ENCODE measurements at places on chromosomes 2 and 18.

GRCh38 chr2:129611471-129611870 is 368.0 kb upstream of the RAB6C start:
- DNase-seq: no peak

DNA sequence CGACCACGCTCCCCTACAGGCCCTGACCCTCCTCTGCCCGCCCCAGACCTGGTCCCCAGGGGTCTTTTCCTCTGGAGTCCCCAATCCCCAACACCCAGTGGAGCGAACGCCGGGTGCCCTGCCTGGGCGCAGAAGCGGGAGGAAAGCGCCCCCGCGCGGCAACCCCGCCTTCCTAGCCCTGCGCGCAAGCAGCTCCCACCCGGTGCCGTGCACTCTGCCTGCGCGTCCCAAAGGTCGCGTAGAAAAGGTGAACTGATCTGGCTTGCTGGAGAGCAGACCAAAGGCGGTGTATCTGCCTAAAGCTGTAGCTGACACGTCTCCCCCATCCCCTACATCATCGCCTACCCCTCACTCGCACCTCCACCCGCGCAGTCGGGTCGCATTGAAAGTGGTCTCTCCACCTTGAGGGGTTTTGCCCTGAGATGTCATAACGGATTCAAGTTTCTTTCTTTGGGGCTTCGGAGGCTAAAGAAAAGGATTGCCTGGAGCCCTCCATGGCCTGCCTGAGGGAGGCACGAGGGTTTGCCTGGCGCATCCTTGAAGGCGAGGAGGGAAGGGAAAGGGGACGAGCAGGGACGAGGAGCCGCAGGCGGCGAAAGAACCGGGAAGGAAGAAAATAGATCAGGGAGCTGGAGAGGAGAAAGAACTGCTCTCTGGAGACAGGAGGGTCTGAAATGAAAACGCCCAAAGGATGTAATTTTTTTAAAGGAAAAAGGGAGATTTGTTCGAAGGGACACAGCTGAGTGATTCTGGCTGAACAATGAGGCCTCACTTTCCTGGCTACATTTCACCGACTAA is 5.8 kb downstream of the GAD1 start:
- DNase-seq: no peak

DNA sequence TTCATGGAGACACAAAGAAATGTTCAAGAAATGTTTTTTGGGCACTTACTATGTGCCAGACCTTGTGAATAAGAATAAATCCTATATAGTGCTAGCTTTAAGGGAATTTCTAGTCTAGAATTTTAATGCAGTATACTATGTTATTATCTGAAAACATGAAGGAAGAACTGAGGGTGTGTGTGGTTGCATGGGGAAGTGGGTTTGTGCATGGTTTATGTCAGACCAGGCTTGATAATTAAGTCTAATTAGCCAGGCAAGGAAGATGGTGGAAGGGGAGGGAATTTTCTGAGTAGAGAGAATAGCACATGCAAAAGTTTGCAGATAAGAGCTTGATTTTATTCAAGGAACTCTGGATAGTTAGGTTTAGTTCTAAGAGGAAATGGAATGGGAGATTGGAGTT is 6.5 kb downstream of the RBBP8 start:
- DNase-seq: no peak

DNA sequence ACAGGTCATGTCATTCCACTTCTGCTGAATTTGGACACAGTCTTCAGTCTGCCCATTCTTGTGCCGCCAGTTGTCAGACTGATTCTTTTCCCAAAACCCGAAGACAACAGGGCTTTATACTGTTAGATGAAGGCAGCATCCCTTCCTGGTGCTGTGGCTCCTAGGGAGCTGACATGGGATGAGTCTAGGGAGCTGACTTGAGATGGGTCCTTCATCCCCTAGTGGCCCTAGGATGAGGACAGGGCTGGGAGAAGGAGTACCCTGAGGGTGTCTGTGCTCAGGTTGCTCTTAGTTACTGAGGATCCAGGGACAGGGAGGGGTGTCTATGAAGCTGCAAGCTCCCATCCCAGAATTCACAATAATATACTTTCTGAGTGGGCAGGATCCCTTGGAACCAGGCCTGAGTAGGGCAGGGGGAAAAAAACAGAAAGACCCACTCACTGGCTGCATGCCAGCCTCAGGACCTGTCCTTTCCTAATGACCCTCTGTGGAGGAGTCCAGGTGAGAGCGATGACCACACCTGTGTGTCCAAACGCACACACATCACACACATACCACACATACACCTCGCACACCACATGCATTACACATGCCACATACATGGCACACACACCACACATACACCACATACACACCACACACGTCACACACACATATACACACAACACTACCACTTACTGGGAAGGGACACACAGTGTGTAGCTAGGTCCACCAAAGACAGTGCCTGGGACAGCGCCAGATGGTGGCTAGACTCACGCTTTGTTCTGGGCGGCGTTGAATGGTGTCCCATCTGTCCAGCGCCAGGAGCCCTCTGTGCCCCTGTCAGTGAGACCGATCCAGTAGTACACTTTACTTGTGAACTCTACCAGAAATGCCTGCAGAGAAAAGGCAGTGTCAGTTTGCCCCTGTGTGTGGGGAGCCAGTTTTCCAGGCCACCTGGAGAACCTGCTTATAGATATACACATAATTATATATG is 11.1 kb downstream of the CLEC4F start:
- DNase-seq: no peak

DNA sequence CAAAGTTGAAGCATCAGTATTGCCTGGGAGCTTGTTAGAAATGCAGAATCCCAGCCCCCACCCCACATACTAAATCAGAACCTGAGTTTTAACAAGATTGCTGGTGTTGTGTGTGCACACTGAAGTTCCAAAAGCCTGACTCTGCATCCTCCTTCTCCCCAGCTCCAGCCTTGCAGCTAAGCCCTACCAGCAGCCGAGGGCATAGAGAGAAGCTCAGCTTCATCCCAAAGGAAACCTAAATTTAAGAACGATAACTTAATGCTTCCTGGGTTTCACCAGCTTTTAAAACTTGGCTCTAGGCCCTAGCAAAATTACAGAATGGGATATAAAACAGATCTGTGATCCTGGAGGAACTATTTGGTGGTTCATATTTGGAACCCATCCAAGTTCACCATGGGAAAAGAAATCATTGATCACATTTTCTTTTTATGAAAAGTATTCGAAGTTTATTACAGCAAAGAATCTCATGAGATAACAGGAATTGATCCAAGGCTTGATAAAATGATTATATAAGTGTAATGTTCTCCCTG is 11.1 kb downstream of the SMYD1 start:
- no peak for DNase-seq

DNA sequence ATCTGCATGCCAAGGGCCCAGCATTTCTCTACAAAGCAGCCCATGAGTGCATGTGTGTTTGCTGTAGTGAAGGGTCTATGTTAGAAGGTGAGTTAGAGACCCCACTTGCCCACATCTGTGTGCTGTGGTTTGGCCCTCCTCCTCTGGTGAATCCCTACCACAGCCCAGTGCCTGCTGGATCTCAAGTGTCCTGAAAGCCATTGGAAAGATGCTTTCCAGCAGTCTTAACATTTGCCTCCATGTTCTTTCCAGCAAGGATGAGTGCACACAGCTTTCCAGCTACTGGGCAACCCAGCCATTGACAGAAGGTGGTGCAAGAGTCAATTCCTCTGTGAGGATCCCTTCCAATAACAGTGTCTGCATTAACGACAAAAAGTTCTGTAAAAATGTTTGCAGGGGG is 13.6 kb downstream of the CRIM1 start:
- DNase-seq: no peak

DNA sequence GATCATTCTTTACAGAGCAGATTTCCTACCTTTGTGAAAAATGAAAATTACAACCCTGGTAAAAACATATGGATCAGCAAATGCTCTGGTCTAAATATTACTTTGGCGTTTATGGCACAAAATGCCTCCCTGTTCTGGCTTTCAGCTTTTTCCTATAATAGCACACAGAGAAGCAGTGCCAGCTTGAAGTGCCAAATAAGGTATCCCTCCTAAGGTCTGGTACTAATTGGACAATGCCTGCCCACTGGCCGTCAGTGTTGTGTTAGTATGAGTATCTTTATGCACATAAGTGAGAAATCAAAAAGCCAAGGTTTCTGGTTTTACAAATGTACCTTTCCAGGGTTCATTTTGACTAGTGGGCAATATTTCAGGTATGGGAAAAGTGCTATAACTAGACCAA is 1293.7 kb upstream of the FAM98A start:
- no peak for DNase-seq

- DNase-seq: no peak
Observed at GRCh38 chr18:70046207-70046606, 98.5 kb upstream of the CD226 start.

DNA sequence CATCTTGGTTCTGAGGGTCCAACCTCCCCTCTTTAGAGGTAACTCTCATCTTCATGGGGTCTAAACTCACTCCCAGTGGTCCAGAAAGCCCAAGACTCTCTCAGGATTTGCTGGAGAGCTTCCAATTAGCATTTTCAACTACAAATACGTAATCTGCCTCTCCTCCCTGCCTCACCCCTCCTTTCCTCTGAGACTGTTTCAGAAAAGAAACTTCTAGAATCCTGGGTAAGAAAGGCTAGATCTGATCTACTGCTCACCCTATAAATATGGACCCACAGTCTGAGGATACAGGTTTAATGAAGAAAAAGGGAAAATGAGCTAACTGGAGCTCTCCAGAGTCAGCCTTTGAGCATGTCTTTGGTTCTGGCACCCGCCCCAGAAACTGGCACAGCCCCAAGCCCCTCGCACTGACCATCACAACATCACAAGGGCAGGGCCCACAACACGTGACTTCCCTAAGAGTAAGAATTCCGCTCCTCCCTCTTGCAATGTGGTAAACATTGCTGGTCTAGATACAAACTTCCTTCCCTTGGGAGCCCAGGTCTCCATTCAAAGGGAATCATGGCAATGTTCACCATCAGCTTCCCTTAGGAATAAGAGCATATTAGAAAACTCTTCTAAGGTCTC is 21.7 kb upstream of the IHH start:
- DNase-seq: no peak

DNA sequence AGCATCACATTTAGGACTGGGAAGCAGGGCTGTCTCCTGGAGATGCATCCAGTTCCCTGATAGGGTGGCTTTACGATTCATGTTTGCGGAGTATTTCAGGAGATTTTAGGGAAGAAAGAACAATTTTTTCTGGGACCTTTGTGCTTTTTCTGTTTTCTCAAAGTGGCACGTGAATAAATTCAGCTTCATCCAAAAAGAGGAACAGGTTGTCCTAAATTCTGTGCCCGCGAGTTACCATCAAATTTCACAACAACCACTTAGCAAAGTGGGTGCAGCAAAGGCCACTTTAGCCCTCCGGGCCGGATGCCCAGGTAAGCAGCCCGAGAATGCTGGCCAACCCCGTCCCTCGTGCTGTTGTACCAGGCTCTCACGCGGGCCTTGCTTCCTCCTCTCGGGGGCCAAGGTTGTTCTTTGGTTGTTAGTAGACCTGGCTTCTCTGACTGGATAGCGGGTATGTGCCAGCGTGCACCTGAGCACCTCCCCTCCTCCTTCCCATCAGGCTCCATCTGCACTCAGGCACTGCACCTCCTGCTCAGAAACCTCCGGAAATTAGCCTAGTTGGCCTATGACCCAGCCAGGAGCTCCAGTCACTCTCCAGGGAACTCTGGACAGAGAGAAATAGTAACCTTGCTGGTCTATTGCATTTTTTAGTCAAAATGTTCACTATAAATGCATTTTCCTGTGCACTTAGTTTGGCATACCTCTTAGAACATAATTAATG is 83.0 kb downstream of the CMPK2 start:
- no peak for DNase-seq

DNA sequence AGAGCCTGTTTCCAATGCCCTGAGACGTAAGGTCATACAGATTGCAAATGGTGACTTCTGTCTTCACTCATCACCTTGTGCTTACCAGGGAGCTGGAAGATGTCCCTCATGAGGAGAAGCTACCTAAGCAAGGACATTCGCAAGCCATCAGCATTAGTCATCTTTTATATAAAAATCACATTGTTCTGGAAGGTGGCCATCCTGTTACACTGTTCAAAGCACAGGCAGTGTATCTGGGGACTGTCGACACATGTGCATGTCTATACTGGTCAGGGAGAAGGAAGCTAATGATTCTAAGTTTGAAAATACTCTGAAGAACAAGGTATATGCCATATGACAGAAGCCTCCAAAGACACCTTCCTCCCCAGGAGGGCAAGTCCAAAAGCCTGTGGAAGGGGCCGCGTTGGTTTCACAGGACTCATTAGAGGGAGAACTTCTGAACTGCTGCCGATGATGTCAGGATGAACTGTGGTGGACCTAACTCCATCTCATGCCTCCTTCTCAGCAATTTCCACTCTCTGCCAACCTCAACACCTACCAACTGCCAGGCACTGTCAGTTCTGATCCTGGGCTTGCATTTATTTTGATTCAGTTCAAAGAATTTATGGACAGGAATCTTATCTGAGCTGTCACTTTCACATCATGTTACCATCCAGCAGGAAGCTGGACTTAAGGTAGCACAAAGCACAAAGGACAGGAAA is 39.4 kb downstream of the DNER start:
- no peak for DNase-seq

- peak; percentile 36 for DNase-seq
Observed at GRCh38 chr18:52391810-52392559, 52.0 kb downstream of the DCC start.

DNA sequence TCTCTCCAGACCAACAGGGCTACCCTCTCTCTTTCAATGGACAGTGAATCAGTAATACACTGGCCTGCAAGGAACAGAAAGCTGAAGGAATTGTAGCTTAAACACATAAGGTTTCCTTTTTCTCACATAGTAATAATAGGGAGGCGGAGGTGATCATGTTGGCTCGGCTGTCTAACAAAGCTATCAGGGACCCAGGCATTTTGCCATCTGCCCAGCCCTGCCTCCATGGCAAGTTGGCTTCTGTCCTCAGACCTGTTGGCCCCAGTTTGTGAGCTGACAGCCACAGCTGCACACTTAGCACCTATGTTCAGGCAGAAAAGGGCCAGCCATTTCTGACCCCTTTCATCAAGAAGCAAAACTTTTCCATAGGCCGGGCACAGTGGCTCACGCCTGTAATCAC is 2.0 kb upstream of the CHRNG start:
- DNase-seq: no peak

- no peak for DNase-seq
Observed at GRCh38 chr2:10239561-10239967, 63.1 kb upstream of the HPCAL1 start.

DNA sequence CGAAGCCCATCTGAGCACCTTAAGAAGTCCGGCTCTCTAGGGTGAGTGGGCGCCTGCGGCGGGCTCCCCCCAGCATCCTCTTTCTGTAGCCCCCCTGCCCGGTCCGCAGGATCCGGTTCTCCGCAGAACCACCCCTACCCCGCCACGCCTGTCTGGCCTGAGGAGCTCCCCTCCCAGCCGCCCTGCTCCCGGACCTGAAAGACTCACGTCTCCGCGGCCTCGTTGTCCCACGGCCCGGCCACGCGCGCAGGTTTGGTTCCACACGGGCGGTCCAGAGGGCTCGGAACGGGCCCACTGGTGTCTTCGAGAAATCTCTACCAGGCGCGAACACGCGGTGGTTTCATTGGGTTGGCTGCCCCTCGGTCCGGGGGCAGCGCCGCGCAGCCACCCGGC is 237 bp downstream of the SLC39A6 start:
- DNase-seq: no peak

DNA sequence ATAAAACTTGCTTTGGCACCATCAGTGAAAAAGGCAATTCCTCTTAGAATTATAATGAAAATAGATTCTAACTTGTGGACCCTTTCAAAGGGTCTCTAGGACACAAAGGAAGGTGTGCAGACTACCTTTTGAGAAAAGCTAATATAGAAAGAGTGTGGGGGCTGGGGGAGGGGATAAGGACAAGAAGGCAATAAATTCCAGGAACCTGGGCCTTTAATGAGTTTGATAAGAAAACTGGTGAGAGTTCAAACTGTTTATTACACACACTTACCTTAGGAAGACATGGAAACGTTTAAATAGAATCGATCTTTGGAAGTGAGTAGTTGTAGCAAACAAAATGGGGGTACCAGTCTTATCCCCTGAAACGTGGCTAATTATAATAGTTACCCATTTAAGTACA is 39.6 kb upstream of the PGAP1 start:
- no peak for DNase-seq
